ENCODE measurements at places on chromosomes 3 and 15.

DNA sequence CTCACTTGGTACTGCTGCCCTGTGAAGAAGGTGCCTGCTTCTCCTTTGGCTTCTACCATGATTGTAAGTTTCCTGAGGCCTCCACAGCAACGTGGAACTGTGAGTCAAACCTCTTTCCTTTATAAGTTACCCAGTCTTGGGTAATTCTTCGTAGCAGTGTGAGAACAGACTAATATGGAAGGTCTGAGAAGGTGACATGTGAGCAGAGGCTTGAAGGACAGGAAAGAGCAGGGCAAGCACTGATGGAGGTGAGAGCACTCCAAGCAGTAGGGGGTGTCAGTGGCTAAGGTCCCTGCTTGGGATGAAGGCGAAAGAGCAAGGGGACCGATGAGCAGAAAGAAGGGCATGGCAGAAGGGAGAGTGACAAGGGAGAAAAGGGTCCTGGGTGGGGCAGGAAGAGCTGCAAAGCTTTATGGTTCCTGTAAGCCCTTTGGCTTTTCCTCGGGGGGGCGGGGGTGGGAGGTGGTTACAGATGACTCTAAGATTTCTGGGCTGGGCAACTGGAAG, 3.5 kb downstream of the EIF4E3 start:
- no peak for DNase-seq

DNA sequence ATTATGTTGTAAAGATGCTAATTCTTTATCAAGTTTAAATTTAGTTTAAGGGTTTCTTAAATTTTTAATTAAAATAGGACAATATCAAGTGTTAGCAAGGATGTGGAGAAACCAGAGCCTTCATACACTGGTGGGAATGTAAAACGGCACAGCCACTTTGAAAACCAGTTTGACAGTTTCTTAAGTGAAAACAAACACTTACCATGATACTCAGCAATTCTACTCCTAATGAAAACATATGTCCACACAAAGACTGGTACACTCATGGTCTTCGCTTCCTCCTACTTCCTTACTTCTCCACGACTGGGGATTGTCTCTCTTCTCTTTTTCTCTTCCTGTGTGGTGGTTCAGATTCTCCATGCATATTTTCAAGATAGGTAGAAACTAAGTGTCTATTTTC, 9.2 kb downstream of the SKIC8 start:
- no peak for DNase-seq

DNA sequence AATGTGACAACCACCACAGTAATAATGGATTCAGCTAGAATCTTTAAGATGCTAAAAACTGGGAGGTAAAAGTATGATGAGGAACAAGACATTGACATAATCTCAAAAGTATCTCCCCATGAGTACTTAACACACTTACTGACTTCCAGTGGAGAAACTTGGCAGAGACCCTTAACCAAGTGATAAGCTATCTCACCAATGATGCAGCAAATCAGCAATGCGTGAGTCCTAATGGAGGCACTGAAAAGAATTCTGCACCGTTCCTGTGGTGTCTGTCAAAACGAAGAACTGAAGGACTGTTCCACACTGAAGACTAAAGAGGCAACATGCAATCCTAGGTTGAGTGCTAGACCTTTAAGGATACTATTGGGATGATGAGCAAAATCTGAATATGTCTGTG, 67.9 kb upstream of the OCA2 start:
- no peak for DNase-seq

DNA sequence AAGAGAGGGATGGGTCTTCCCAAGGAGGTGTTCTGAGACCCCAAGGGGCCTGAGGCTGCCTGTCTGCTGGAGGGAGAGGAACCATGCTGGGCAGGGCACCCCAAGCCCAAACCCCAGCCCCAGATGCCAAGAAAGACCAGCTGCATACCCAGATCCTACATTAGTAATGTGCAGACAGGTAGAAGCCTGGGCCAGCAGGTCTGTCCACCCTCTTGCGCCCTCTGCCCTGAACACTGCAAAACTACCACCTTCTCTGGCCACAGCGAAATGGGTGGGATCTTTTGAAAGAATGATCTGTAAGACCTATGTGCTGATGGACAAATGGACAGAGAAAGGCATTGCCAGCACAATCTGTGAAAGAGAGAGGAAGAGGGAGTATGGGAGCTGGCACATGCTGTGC, 283.2 kb downstream of the EPHB1 start:
- DNase-seq = no peak

DNA sequence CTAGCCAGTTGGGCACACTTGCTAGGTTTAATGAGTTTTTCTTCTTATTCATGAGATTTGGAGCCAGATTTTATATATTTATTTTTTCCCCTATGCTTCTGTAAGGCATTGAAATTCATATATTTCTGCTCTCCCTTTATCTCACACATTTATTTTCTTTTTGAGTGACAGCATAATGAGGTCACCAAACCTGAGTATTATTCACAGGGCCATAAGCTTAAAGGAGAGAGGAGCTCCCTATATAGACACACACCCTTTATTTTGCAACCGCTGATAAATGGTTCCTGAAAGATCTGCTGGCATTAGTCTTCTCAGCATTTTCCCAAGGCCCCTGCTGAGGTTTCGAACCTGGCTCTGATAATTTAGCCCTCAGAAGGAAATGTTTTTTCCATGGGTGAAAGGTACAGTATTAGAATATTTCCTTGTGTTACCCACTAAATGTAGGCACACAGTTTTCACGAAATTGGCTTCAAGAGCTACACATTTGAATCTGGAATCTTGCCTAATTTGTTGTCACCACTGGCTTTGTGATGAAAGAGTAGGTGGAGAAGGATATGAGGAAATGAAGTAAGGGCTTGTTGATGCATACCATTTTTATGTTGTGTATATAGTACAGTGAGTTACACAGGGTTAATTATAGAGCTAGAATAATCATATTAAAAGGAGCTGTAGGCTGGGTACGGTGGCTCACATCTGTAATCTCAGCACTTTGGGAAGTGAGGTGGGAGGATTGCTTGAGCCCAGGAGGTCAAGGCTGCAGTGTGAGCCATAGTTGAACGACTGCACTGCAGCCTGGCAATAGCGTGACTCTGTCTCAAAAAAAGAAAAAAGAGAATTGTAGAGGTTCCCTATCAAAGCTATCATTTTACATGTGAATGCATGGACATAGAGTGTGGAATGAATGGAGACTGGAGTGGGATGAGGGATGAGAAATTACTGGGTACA, 6.5 kb downstream of the KLHL18 start:
- no peak for DNase-seq

- DNase-seq = peak; percentile 69
These were observed 41.8 kb downstream of the ITGA11 start for GRCh38 chr15:68389936-68390817.

GRCh38 chr3:128289534-128289933, 136.3 kb downstream of the EEFSEC start:
- DNase-seq = no peak

GRCh38 chr15:50945725-50946124, 37.2 kb downstream of the AP4E1 start:
- DNase-seq = peak; percentile 3

DNA sequence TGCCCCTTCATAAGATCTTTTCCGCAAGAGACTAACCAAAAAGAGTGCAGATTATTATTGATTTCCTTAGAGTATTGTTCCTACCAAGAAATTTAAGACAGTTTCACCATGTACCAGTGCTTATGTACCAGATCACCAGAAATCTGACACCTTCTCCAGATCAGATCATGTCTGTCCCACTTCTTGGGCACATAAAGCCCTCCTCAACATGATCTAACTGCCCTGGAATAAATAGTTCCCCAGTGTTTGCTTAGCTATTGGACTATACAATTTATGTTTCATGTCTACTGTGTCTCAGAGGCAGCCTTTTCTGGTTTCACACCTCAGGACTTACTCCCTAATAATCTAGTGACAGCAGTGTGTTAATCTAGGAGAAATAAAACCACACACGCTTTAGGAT, 46.8 kb downstream of the NME9 start:
- DNase-seq = no peak

DNA sequence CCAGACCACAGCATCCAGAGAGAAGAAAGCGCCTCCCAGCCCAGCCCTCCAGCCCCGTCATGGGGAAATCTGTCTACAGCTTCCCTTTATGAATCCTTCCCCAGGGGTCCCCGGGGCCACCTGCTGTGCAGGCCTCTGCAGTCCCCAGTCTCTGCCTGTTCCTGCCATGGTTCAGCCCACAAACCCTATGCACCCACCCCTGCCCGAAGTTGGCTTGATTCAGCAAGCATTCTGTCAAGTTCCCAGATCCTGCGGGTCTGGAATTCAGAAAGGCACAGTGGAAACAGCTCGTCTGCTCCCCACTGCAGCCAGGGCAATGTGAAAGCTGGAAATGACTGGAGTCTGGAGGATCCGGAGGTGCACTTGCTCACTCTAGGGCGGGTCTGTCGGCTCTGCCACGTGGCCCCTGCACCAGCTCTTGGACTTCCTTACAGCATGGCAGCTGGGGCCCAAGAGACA, 2.9 kb upstream of the OCA2 start:
- DNase-seq = no peak

- no peak for DNase-seq
These were observed 3.0 kb downstream of the BBX start for GRCh38 chr3:107525644-107526305.
